ENCODE measurements at places on chromosomes 3 and 15.

GRCh38 chr3:131843174-131843573 lies 191.6 kb downstream of the CPNE4 start:
- no peak for DNase-seq

DNA sequence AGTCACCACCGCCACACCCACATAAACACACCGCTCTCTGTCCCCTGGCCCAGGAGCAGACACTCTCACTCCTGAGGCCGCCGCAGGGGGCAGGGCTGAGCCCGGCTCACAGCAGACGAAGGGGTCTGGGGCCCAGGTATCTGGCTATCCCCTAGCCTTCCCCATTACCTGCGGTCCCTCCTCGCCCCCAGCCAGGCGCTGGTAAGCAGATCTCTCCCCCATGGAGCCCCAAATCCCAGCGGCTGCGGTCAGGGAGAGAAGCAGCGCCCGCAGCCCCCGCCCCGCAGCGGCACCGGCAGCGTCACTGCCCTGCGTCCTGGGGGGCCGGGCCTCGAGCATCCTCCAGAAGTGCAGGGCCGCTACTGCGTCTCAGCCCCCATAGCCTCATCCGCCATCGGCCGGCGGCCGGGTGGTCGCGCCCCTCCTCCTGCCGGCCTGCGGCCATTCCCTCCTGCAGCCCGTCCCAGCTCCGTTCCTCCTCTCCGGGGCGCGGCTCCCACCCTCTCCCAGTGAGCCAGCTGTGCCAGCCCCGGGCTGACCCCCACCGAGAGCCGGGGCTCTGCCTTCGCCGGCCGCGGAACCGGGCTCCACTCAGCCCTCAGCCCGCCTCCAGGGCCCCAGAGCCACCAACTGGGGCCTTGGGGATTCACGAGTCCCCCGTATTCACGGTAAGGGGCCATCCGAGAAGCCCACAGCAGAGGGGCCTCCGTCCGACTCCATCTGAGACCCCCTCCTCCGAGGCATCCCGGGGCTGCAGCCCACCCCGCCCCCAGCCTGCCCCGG lies 13.1 kb downstream of the TNK2 start:
- no peak for DNase-seq

DNA sequence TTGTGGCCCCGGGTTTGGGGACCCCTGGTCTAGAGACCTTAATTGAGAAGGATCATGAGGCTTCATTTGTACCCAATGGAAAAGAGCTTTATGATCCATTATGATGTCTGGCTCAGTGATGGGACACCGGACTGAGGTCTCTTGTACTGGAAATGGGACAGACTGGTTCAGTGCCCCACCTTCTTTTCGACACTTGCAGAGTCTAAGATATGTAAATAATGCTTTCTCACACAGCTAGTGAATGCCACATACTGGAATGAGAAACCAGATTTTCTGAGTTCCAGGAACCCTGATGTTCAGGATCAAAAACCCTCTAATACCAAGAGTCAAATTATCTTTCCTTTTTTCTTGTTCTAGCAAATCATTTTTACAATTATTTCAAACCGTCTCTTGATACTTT lies 116.3 kb upstream of the ARPP21 start:
- DNase-seq, result no peak

- DNase-seq, result no peak
These were observed 4.5 kb downstream of the FETUB start for GRCh38 chr3:186644683-186645082.

- DNase-seq, result no peak
These were observed 9.4 kb upstream of the SACM1L start for GRCh38 chr3:45679805-45680204.

GRCh38 chr15:90610190-90610589 lies 80.5 kb downstream of the CRTC3 start:
- DNase-seq, result peak; percentile 15

DNA sequence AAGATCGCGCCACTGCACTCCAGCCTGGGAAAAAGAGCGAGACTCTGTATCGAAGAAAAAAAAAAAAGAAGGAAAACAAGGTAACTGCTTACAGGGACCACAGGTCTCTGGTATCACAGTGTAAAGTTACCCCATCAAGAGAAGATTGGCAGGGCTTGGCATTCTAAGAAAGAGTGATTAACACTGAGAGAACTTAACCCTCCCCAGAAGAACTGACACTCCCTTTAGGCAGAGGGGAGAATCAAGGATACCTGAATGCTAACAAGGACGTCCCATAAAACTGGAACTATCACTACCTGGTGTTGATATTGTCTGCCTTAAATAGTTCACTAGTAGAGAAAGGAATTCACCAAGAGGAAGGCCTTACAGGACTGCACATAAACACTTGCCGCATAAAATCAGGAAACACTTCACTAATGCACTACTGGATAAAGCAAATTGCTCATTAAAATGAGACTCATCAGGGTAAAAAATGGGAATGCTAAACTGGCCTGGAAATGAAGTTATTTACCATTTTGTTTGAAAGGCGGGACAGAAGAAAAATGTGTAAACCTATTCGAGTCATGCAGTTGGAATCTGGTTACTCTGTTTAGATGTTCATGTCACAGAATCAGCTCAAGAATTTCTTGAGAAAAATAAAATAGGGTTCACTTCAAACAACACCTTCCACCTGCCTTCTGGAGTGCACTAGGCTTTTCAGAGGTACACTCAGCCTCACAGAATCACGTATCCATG lies 121.6 kb downstream of the FOXP1 start:
- DNase-seq, result no peak

GRCh38 chr3:48012659-48013058 lies 3.6 kb downstream of the MAP4 start:
- no peak for DNase-seq
